ENCODE measurements at places on chromosomes 11 and 22.
A peak's percentile ranks its signal among the peaks of the same experiment; 100 is the strongest.

GRCh38 chr11:128086794-128087193 is 500.6 kb downstream of the ETS1 start:
- DNase-seq, result no peak

- DNase-seq, result no peak
Observed at GRCh38 chr11:77233011-77233410, 68.5 kb downstream of the GDPD4 start.

DNA sequence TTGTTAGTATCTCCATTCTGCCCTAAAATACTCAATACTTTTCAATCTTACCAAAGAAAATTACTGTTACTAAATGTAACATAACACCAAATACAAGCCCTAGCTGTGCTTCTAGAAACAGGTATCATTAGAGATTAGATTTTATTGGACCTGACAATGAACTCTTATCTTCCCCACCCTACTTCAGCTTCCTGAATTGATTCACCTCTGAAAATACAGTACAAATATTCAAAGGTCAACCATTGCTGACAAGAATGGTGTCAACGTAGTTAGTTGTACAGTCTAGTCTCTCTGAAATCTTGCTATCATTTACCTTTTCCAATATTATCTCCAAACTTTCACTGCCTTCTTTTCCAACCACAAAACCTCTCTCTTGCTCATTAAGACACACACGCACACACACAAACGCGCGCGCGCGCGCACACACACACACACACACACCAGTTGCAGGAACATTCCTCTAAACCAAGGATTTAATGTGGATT is 22.4 kb downstream of the LRRC4C start:
- no peak for DNase-seq

GRCh38 chr22:19430890-19431541 is 517 bp downstream of the HIRA start:
- DNase-seq, result peak; percentile 9

DNA sequence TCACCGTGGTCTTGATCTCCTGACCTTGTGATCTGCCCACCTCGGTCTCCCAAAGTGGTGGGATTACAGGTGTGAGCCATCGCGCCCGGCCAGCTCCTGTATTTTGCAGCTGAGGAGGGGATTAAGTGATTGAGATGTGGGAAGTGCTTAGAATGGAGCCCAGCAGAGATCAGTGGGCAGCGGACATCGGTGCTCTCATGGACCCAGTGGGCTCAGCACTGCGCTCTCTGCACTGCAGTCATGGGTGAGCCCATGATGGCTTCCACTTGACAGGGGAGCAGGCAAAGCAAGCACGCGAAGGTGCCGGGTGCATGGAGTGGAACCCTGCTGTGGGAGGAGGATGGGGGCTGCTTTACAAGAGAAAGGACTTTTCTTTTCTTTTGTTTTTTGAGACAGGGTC is 9.1 kb upstream of the CCDC88B start:
- DNase-seq, result no peak

DNA sequence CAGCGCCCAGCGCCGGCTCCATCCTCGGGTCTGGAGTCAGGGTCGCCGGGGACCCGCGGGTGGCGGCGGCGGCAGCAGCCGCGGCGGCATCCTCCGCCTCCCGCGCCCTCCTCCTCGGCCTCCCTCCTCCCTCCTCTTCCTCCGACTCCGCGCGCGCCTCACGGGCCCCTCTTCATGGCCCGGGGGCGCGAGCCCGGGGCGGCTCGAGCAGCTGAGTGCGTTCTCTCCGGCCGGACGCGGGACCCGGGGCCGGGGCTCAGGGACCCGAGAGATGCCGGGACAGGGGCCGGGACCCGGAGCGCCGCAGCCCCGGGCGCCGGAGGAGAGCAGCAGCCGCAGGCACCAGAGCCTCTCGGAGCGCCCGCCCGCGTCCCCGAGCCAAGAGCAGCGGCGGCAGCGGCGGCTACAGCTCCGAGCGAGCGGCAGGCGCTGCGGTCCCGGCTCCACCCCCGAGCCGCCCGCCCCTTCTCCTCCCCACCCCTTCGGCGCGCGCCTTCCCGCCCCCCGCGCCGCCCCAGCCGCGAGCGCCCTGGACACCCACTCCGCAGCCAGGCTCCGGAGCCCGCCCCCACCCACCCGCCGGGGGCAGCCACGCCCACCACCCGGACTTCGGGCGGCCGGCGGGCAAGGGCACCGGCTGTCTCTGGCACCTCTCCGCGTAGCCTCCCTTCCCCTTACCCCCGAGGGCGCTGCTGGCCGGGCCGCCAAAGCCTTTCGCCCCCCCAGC is at the start of gene CHST1:
TSS of gene CHST1 (minus strand) at position 417 of the 727 bp plus-strand sequence. CDS start 14,699 bp downstream, outside the sequence.
- DNase-seq, result peak; percentile 21

DNA sequence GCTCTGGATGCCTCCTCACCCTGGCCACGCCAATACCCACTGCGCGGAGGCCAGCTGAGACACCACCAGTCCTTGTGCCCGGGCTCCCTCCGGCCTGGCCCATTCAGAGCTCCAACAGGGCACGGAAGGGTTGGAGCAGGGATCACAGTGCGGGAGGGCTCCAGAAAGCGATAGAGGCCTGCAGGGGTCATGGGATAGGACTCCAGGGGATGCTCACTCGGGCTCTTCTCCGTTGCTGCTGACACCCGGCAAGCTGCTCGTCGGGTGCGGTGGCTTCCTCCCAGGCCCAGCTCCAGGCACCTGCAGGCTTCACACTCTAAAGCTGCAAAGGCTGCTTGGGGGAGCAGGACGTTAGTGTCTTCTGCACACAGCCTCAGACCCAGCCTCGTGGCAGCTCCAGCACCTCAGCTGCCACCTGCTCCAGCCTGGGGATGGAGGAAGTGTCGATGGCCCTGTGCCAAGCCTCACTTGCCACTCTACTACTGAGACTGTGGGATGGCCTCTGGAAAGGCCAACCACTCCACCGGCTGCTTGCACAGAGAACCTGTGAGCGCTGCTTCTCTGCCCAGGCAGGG is 10.6 kb downstream of the WNT7B start:
- no peak for DNase-seq

- DNase-seq, result no peak
Observed at GRCh38 chr11:102886999-102887398, 12.2 kb upstream of the MMP12 start.

DNA sequence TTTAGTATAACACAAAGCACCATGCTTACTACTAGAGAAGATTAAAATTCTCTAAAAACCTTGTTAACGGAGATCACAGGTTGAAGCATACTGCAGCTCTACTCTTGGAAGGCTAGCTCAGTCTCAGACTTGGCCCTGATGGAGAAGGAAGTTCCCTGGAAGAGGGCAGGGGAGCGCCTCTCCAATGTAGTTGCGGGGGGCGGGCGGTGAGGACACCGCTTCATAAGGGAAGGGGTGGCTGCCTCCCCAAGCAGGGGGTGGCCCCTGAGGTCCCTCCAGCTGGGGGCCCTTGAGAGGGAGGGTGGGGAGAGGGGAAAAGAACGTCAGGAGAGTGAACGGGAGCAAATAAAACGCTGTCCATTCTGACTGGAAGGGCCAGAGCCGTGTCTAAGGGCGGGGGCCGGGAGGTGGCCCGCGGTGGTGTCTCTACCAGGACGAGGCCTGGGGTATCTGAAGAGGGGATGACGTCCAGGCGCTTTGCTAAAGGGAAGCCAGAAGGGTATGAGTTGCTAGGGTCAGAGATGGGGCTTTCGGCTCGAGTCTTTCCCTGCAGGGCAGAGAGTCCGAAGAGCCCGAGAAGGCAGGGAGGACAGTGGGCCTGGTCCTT is 553 bp upstream of the USP47 start:
- DNase-seq, result peak; percentile 22

All from fibroblast of skin of abdomen (primary cell).